Kidney capillary endothelial cell (primary cell): ENCODE measurements at places on chromosomes 5 and 9.

GRCh38 chr9:69574057-69574456, 98.1 kb downstream of the APBA1 start:
- no peak for DNase-seq

DNA sequence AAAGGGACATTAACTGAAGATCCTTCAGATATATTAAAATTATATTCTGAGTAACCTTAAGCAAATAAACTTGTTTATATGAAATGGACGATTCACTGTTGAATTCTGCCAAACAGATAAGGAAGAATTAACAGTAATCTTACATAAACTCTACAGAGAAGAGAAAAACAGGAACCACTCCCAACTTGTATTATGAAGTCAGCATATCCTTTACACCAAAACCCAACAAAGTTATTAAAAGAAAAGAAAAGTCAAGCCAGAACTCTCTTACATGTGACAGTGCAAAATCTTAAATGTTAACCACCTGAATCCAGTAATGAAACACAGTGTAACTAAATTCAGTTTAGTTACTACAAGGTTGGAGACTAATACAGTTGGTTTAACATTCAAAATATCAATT, 185.8 kb downstream of the DEPDC1B start:
- no peak for DNase-seq

- DNase-seq, result peak; percentile 22
Measured at GRCh38 chr9:70044490-70045307, 1.1 kb downstream of the MAMDC2 start.

GRCh38 chr5:174359071-174359470, 313.6 kb downstream of the NSG2 start:
- DNase-seq, result no peak

- DNase-seq, result no peak
Measured at GRCh38 chr5:145858959-145859358, 13.9 kb downstream of the GRXCR2 start.

- DNase-seq, result no peak
Measured at GRCh38 chr9:25813478-25813877, 135.2 kb upstream of the TUSC1 start.

DNA sequence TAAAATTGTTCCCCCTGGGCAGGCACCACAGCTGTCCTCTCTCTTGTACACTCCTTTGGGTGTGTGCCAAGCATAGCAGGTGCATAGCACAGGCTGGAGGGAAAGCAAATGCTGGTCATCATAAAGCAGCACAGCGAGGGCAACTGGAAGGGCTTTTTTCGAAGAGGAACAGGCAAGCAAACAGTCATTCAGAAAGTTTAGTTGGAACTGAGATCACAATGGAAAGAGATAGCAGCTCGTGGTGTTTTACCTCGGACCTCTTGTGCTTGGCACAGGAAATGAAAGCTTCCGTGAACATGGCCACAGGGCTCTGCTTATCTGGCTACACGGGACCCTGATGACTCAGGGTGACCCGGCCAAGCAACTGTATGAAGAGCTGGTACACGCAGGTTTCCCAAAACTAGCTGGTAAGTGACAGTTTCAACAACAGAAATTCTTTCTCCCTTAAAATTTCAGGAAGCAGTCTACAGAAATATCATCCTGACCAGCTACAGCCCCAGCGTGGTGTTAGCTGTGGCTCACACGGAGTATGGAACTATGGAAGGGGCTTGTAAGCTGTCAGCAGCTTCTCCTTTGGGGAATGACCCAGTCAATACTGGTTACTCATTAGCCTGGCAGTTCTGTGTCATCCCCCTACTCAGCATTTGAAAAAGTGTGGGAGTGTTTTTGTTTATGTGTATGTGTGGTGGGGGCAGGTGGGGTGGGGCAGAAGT, 48.1 kb downstream of the POC5 start:
- peak; percentile 67 for DNase-seq

- no peak for DNase-seq
Measured at GRCh38 chr5:65808251-65808741, 86.3 kb downstream of the NLN start.

GRCh38 chr9:124354346-124355038, 60.8 kb downstream of the PSMB7 start:
- DNase-seq, result no peak

- no peak for DNase-seq
Measured at GRCh38 chr9:7148243-7148765, 390.5 kb downstream of the KDM4C start.

GRCh38 chr9:19479874-19480273, 71.1 kb downstream of the ACER2 start:
- no peak for DNase-seq

DNA sequence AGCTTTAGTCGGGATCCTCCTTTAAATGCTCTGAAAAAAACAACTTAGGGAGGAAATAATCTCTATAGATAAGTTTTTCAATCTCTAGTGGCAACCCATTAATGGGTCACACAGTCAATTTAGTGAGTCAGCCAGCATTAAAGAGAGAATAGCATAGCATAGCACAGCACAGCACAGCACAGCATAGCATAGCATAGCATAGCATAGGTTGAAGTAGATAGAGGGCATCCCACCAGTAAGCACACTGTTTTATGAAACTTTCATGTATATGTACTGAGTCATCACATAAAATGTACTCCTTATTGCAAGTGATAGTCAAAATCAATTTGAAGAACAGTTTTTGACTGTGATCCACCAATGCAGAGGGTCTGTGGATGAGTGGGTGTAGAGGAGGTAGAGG, 522.9 kb downstream of the CCDC171 start:
- no peak for DNase-seq

GRCh38 chr9:97373331-97373730, 38.6 kb upstream of the TDRD7 start:
- no peak for DNase-seq

GRCh38 chr5:123285122-123286023, 137.8 kb downstream of the CEP120 start:
- no peak for DNase-seq

DNA sequence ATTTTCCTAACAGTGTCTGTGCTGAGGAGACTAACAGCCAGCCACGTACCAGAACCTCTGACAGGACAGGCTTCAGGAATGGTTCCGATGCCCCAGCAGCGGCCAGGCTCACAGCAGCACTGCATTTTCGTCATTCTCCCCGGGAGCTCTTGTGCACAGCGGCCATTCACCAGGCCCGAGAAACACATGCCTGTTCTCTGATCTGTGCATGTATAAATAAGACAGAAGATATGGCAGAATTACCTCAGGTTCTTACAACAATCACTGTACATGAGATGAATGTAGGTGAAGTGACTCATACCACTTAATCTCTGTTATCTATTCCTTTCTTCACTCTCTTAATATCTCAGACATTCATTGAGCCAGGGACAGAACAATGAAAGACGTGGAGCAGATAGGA, 143.0 kb downstream of the FBN2 start:
- no peak for DNase-seq

- peak; percentile 36 for DNase-seq
Measured at GRCh38 chr9:5510360-5510931, at the start of gene PDCD1LG2. Gene PDCD1LG2, plus strand, starts transcription at chr9:5510531. Its CDS starts 12,016 bp downstream, at chr9:5522547.

DNA sequence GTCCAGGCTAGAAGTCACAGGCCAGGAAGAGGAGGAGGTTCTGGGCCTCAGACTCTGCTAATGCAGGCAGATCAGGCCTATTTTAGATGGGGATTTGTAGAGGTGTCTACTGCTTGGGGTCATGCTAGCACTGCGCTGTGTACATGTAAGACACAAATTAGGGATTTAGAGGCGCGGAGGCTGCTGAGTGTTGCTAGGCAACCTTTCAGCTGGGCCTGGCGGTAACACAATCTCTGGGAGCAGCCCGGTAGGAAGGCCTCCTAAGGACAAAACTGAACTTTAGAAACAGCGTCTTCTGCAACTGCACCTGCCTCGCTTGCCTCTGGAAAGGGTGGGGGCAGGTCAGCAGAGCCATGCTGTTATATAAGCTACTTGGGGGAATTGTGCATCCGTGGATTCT, 147.9 kb downstream of the MACROH2A1 start:
- DNase-seq, result no peak

- no peak for DNase-seq
Measured at GRCh38 chr5:179245031-179245430, 100.2 kb downstream of the ADAMTS2 start.

GRCh38 chr5:138949988-138950387, 74.9 kb upstream of the LRRTM2 start:
- DNase-seq, result no peak

GRCh38 chr5:8905021-8905420, 640.9 kb downstream of the SEMA5A start:
- no peak for DNase-seq

- peak; percentile 63 for DNase-seq
Measured at GRCh38 chr5:126354012-126354857, 69.0 kb upstream of the GRAMD2B start.

- DNase-seq, result no peak
Measured at GRCh38 chr5:115458003-115458409, 86.6 kb downstream of the FEM1C start.

- no peak for DNase-seq
Measured at GRCh38 chr9:83410701-83411100, 127.5 kb downstream of the FRMD3 start.

GRCh38 chr5:165497707-165498106, 1992.3 kb downstream of the MAT2B start:
- DNase-seq, result no peak

DNA sequence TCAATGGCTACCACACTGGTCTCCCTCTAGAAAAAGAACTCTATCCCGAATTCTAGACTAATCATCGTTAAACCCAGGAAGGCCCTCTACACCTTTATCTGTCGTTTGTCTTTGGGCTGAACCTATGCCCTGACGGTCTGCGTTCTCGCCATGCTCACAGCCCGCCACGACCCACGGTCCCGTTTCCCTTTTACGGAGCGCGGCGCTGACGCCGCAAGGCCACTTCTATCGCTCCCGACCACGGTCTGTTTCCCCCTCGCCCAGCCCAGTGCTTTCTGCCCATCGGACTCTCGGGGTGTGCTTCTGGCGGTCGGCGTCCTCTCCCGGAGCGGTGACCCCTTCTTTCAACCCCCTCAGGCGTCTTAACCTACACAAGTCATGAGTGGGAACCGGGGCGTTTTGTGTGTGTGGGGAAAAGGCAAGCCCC, 974 bp downstream of the C9orf40 start:
- peak; percentile 25 for DNase-seq

- DNase-seq, result no peak
Measured at GRCh38 chr5:2603272-2603575, 148.3 kb downstream of the IRX2 start.
